Activated CD8-positive, alpha-beta T cell treated with anti-CD3 and anti-CD28 coated beads for 36 hours (primary cell): ENCODE measurements at places on chromosomes 2 and 18. TPM values are rescaled to one million over a fixed set of nuclear protein-coding genes. Genes with fewer than 3 reads are reported as not detected.
A peak's percentile ranks its signal among the peaks of the same experiment; 100 is the strongest.

Gene CHAC2
- 19.8 TPM for total RNA-seq

- H3K4me3 ChIP-seq, result no peak overlapping the region
- H3K36me3 ChIP-seq, result no peaks in the 10 kb centered on the region
- no peak overlapping the region for H3K27ac ChIP-seq
- no peaks in the 10 kb centered on the region for H3K4me1 ChIP-seq
- no peak for DNase-seq
- peaks cover 12% of the 10 kb centered on the region for H3K27me3 ChIP-seq
Observed at GRCh38 chr2:119005051-119005450, 63.1 kb downstream of the MARCO start.

Gene SERPINB11
- total RNA-seq, result not detected

DNA sequence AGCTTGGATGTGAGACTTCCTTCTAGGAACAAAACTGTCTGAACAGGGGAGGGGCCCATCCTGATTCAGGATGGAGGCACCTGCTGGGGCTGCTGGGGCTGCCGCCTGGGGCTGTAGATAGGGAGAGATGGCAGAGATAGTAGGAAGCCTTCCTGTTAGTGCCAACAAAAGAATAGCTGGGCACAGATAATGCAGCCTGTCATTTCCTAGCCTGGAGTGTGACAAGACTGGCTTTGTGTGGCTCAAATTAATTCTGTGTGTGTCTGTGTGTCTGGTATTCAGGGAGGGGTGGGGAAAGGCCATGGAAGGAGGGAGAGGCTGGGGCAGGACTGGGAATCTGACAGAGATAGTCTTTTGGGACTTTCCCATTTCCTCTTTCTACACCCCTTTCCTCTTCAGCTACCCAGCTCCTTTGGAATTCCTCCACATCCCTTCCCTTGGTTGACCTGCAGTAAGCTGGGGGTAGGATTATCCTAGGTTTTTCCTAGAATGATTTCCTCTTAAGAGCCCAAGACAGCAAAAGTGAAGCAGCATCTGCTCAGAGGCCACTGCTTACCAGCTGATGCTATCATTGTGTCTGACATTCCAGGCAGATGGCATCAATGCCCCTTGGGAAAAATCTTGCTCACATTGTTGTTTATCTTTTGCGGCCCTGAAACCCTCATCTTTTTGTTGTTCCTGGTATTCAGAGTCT lies 144.9 kb upstream of the LHCGR start:
- no peak for DNase-seq
- H3K4me1 ChIP-seq, result no peaks in the 10 kb centered on the region
- H3K27me3 ChIP-seq, result no peaks in the 10 kb centered on the region
- no peak overlapping the region for H3K27ac ChIP-seq
- no peaks in the 10 kb centered on the region for H3K36me3 ChIP-seq

DNA sequence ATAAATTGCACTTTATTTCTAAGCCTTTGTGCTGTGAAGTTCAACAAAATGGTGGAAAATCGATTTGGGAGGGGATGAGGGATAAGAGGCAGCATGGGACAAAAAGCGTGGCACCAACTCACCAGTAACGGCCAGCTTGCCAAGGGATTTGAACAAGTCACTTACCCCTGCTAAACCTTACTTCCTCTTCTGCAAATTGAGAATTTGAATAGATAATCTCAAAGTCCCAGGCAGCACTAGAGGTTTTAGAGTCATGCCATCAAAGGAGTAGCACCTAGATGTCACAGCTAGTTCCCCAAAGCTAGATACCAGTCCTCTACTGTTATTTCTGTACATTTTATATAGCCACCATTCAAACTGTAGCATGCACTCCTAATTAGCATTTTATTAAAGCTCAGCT lies 83.7 kb upstream of the VRK2 start:
- H3K36me3 ChIP-seq, result no peaks in the 10 kb centered on the region
- no peaks in the 10 kb centered on the region for H3K4me1 ChIP-seq
- no peak overlapping the region for H3K4me3 ChIP-seq

- no peaks in the 10 kb centered on the region for H3K4me1 ChIP-seq
- H3K27me3 ChIP-seq, result no peaks in the 10 kb centered on the region
- H3K36me3 ChIP-seq, result no peaks in the 10 kb centered on the region
- no peak for DNase-seq
- no peak overlapping the region for H3K27ac ChIP-seq
Observed at GRCh38 chr2:52916981-52917380, 850.6 kb upstream of the CHAC2 start.

- H3K36me3 ChIP-seq, result no peaks in the 10 kb centered on the region
- no peaks in the 10 kb centered on the region for H3K4me1 ChIP-seq
- H3K27me3 ChIP-seq, result no peaks in the 10 kb centered on the region
- H3K27ac ChIP-seq, result no peak overlapping the region
- peak; percentile 11 for DNase-seq
Observed at GRCh38 chr2:120949027-120949956, 213.6 kb downstream of the GLI2 start.

Gene WDR7
- total RNA-seq, result 16.0 TPM

- DNase-seq, result no peak
- no peaks in the 10 kb centered on the region for H3K36me3 ChIP-seq
- no peak overlapping the region for H3K27ac ChIP-seq
- no peaks in the 10 kb centered on the region for H3K4me1 ChIP-seq
Observed at GRCh38 chr18:53747210-53747609, 477.3 kb downstream of the MBD2 start.

Gene PARD3B
- total RNA-seq, result 0.11 TPM

Gene TMEM200C
- not detected for total RNA-seq

Gene IL1A
- total RNA-seq, result 0.69 TPM

Gene GAL3ST2
- total RNA-seq, result 0.95 TPM

- no peak overlapping the region for H3K4me3 ChIP-seq
- peak overlapping the region; percentile 4 for H3K27ac ChIP-seq
Observed at GRCh38 chr2:240432820-240433801, 2.4 kb upstream of the GPC1 start.

Gene LINC00305
- total RNA-seq, result not detected

DNA sequence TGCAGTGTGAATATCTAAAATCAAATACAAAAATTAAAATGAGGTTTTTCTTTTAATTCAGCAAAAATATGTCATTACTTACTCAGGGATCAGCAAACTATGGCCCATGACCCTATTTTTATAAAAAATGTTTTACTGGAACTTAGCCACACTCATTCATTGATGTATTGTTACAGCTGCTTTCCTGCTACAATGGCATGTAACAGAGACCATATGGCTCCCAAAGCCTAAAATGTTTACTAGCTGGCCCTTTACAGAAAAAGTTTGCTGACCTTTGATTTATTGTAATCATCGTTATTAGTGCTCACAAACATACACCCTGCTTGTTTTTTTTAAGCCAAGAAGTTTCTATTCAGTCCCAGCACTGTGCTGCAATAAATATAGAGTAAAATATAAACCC lies 120.3 kb downstream of the PLA2R1 start:
- H3K4me1 ChIP-seq, result no peaks in the 10 kb centered on the region
- H3K4me3 ChIP-seq, result no peak overlapping the region
- no peaks in the 10 kb centered on the region for H3K27me3 ChIP-seq
- H3K36me3 ChIP-seq, result no peaks in the 10 kb centered on the region

DNA sequence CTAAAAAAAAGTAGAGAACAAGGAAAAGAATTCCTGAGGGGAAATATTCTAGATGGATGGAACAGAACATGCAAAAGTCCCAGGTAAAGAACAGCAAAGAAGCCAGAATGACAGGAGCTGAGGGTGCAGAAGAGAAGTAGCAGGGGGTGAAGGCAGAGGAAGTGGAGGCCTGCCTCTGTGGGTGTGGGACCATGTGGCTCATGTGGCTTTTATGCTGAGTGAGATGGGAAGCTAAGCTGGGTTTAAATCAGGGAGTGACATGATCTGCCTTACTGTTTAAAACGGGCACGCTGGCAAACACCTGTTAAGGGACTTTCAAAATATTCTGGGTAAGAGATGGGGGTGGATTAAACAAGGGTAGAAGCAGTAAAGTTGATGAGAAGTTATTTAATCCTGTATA lies 40.0 kb downstream of the GKN2 start:
- no peaks in the 10 kb centered on the region for H3K36me3 ChIP-seq
- H3K27ac ChIP-seq, result no peak overlapping the region
- H3K4me1 ChIP-seq, result peaks cover 27% of the 10 kb centered on the region
- H3K27me3 ChIP-seq, result no peaks in the 10 kb centered on the region
- DNase-seq, result peak; percentile 75

DNA sequence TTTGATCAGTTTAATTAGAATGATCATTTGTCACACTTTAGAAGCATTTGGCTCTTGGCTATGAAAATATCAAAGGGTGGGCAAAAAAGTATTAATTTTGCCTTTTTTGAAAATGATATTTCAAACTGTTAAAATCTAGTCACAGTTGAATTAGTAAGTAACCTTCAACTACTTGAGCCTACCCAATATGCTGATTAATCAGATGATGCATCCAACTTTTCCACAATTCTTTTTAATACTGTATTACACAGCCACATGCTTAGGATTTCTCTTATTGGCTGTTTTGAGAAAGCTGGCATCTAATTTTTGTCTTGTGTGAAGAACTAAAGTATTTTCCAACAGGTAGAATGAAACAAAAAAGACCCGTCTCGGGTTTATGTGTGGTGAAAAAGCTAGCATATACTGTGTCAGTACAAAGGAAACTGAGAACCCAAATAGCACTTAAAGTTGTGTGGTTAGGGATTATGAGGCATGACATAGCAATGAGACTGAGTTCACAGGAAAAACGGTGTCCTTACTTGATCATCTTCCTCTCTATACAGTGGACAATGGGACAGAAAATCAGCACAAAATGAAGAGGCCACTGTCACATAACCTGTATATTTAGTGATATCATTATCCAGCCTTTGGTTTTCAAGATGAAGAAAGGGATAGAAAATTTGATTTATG lies 11.7 kb downstream of the OSBPL6 start:
- H3K27ac ChIP-seq, result no peak overlapping the region
- H3K4me3 ChIP-seq, result no peak overlapping the region

DNA sequence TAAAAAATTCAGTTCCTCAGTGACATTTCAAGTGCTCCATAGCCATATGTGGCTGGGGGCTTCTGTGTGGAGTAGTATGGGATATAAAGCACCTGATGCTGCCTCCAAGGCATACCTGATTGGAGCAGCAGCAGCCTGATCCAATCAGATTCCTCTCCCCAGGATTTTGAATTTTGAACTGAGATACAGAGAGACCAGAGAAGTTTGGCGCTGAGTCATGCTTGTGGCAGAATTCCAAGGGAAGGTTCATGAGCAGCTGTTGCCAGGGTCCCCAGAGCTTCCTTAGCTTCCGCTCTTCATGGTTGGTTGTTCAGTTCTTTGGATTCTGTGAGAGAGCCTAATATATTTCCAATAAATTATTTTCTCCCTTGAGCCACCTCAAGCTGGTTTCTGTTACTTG lies 29.0 kb upstream of the CFAP36 start:
- DNase-seq, result no peak
- H3K27ac ChIP-seq, result no peak overlapping the region
- peaks cover 10% of the 10 kb centered on the region for H3K27me3 ChIP-seq
- no peak overlapping the region for H3K4me3 ChIP-seq
- no peaks in the 10 kb centered on the region for H3K4me1 ChIP-seq
- no peaks in the 10 kb centered on the region for H3K36me3 ChIP-seq

- peak; percentile 82 for DNase-seq
- no peaks in the 10 kb centered on the region for H3K27me3 ChIP-seq
- H3K36me3 ChIP-seq, result peaks cover 39% of the 10 kb centered on the region
Observed at GRCh38 chr18:13464432-13465123, 246.0 kb downstream of the LDLRAD4 start.

DNA sequence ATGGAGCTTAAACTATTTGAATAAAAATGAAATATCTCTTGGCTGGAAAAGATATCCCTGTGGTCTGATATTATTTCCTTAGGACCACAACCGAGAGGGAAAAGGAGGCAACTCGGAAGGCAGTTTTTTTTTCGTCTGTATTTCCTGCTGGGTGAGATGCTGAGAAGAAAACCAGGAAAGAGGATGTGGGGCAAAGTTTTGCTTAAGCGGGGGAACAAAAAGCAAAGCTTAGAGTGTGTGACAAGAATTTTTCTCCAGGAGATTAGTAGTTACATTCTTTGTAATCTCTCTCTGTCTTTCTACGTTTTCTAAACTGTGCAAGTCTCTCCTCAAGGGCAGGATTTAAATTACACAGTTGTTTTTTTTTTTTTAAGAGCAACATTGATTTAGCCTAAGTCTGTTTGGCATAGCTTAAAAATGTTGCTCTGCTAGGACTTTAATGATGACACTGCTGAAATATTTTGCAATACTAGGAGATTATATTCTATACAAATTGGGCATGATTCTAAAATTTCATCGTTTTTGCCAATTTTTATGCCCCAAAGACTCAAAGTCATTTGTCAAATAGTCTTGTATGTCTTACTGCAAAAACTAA lies 258.5 kb downstream of the KCNS3 start:
- H3K4me1 ChIP-seq, result no peaks in the 10 kb centered on the region
- no peaks in the 10 kb centered on the region for H3K36me3 ChIP-seq
- no peak for DNase-seq
- H3K27ac ChIP-seq, result no peak overlapping the region
- H3K27me3 ChIP-seq, result peaks cover under 1% of the 10 kb centered on the region

Gene CDH7
- not detected for total RNA-seq

DNA sequence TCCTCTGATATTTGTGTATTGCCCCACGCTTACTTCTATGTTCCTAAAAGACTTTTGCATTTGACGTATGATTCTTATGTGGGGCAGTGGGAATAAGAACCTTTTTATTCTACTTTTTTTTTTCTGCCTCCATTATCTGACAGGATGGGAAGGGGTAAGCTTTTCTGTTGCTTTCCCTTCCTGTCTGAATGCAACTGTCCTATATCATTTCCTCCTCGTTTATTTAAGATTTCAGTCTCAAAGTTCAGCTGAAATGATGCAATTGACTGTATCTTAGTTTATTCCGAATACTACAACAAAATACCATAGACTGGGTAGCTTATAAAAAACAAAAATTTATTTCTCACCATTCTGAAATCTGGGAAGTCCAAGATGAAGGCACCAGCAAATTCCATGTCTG lies 24.1 kb upstream of the HNMT start:
- DNase-seq, result no peak
- H3K4me1 ChIP-seq, result no peaks in the 10 kb centered on the region
- peaks cover 3% of the 10 kb centered on the region for H3K27me3 ChIP-seq

Gene ASXL3
- not detected for total RNA-seq

DNA sequence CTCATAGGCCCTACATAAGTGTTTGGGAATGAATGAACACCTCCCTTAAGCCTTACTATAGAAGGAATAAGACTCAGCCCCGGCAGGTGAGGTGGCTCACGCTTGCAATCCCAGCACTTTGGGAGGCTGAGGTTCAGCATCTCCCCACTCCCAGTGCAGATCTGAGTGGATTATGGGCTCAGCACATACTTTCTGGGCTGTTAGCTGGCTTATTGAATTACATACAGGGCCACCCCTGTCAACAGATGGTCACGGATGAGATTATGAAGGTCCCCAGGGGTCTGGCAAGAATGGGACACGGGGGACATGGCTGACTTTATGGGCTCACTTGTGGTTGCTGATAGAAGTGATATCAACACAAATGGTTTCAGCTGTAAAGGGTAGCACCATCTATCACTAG lies 322.3 kb downstream of the TSN start:
- DNase-seq, result no peak
- H3K4me1 ChIP-seq, result no peaks in the 10 kb centered on the region
- H3K36me3 ChIP-seq, result no peaks in the 10 kb centered on the region
- H3K4me3 ChIP-seq, result no peak overlapping the region
- H3K27ac ChIP-seq, result no peak overlapping the region
